CD8-positive, alpha-beta memory T cell (primary cell): ENCODE measurements at places on chromosomes 1 and 21.

- peak; percentile 79 for DNase-seq
Observed at GRCh38 chr21:37564341-37564923, 197.9 kb downstream of the DYRK1A start.

DNA sequence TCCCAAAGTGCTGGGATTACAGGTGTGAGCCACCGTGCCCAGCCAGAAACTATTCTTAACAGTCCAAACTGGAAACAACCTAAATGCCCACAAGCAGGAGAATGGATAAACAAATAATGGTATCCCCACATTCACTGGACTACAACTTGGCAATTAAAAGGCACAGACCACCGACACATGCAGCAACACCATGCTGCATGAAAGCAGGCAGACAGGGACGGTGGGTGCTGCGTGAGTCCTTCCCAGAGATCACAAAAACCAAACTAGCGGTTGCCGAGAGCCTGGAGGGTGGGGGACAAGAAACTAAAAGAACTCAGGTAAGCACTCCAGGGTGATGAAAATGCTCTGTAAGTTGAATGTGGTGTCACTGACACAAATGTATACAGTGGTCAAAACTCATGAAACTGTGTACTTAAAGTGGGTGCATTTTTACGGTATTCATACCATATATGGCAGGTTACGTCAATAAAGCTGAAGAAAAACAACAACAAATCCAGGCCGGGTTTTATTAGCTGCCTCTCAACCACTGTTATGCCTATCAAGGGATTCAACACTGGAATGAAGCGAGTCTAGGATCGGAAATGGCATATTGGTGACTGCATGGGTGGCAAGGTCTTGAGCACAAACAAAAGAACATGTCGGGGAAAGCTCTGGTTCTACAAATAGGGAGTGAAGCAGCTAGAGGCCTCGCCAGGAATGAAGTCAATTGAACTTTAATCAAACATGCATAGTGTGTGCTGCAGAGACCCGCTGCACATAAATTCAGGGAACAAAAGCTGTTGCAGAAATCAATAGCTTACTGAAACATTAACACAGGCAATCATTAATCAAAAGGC is 52.4 kb downstream of the SLC45A1 start:
- DNase-seq: no peak

GRCh38 chr1:93588955-93589354 is 92.7 kb downstream of the BCAR3 start:
- no peak for DNase-seq

- DNase-seq: no peak
Observed at GRCh38 chr21:24294171-24294570, 1313.1 kb downstream of the MRPL39 start.

DNA sequence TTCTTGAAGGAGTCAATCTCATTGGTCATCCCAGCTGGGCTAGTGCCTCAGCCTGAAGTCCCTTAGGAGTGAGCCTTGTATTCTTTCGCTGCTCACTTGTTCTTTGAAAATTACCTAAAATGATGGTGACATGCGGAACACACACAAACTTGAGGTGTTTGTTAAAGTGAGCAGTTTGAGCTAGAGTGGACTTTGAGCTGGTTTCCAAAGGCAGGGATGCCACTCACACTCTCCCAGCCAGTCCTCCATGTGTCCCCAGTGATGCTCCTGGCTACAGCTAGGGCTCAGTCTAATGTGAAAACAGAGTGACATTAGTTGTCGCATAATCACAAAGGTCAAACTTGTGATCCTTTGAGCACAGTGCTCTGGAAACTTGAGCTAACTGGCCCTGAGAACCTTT is 84.3 kb downstream of the DTL start:
- DNase-seq: no peak

GRCh38 chr1:194447636-194448035 is 1261.2 kb upstream of the B3GALT2 start:
- no peak for DNase-seq

GRCh38 chr21:38817371-38818324 is 11.9 kb downstream of the ETS2 start:
- no peak for DNase-seq

DNA sequence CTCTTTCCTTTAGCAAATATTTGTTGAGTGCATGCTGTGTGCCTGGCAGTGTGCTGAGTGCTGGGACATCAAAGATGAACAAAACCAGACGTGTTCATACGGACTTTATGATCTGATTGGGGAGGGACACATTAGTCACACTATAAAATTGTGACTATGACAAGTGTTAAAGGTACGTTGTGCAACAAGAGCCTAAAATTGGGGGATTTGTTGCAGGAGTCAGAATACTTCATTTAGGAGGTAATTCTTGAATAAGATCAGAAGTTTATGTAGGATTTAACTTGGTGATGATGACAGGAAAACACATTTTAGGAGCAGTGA is 29.6 kb downstream of the B3GALT2 start:
- no peak for DNase-seq

GRCh38 chr1:103199001-103199400 is 90.7 kb upstream of the COL11A1 start:
- DNase-seq: no peak
